Thymus (tissue), 14 donors: ENCODE measurements at places on chromosomes 5 and 9.

GRCh38 chr9:5510360-5510931 is at the start of gene PDCD1LG2:
PDCD1LG2 (plus strand) TSS chr9:5510531; CDS start chr9:5522547, 12,016 bp downstream.
- peak within 1 kb of the TSS; percentile 9 for H3K4me3 ChIP-seq
- peak within 1 kb of the TSS; percentile 30 for H3K27ac ChIP-seq
- no peaks in the 10 kb centered on the region for H3K36me3 ChIP-seq
- no peaks in the 10 kb centered on the region for H3K4me1 ChIP-seq
- no peaks in the 10 kb centered on the region for H3K27me3 ChIP-seq

GRCh38 chr5:151097820-151098767 is 17.3 kb upstream of the TNIP1 start:
- no peaks in the 10 kb centered on the region for H3K27me3 ChIP-seq
- peak overlapping the region; percentile 60 for H3K27ac ChIP-seq
- H3K36me3 ChIP-seq: peaks cover 30% of the 10 kb centered on the region
- no peak for DNase-seq
- peaks cover 49% of the 10 kb centered on the region for H3K4me1 ChIP-seq
- H3K4me3 ChIP-seq: no peak overlapping the region

- no peak for DNase-seq
- H3K27ac ChIP-seq: no peak overlapping the region
- H3K4me3 ChIP-seq: no peak overlapping the region
- no peaks in the 10 kb centered on the region for H3K27me3 ChIP-seq
Measured at GRCh38 chr9:127667127-127667844, 39.5 kb upstream of the CFAP157 start.

GRCh38 chr9:30410273-30410672 is 1974.2 kb upstream of the ACO1 start:
- no peaks in the 10 kb centered on the region for H3K27me3 ChIP-seq
- H3K4me1 ChIP-seq: no peaks in the 10 kb centered on the region
- H3K4me3 ChIP-seq: no peak overlapping the region

- no peaks in the 10 kb centered on the region for H3K4me1 ChIP-seq
- no peaks in the 10 kb centered on the region for H3K36me3 ChIP-seq
- H3K4me3 ChIP-seq: no peak overlapping the region
- H3K27ac ChIP-seq: no peak overlapping the region
- DNase-seq: no peak
Measured at GRCh38 chr9:14245901-14246525, 67.9 kb downstream of the NFIB start.

DNA sequence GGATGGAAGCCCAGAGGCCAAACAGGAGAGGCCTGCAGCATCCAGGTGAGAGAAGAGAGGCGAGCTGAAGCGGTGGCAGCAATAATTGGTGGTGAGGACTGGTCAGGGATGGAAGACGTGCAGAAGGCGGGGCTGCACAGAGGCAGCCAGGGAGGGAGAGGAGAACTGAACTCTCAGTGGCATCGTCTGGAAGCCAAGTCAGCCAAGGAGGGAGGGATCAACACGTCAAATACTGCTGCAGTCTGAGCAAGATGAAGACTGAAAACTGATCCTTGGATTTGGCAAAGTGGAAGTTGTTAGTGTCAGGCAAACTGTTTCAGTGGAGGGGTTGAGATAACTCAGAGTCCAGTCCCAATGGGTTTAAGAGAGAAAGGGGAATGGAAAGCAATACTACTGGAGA is 145.4 kb downstream of the CDK5RAP2 start:
- H3K27ac ChIP-seq: no peak overlapping the region
- H3K36me3 ChIP-seq: peaks cover 50% of the 10 kb centered on the region
- no peaks in the 10 kb centered on the region for H3K27me3 ChIP-seq

DNA sequence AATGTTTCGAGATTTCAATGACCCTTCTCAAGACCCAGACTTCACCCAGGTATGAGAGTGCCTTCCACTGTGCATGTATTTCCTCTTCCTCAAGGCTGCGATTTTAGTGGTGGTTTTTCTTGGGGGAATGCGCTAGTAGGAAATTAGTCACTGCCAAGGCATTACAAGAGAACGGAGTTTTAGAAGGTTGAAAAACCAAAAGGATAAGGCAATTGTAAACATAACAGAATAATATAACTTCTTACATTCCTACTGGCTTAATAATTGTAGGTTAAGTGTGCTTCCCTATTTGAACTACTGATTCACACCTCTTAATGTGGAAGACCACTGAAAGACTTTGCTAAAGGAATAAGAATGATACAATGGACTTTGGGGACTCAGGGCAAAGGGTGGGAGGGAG is 38.9 kb downstream of the ACO1 start:
- no peak overlapping the region for H3K4me3 ChIP-seq
- no peak overlapping the region for H3K27ac ChIP-seq
- DNase-seq: no peak

DNA sequence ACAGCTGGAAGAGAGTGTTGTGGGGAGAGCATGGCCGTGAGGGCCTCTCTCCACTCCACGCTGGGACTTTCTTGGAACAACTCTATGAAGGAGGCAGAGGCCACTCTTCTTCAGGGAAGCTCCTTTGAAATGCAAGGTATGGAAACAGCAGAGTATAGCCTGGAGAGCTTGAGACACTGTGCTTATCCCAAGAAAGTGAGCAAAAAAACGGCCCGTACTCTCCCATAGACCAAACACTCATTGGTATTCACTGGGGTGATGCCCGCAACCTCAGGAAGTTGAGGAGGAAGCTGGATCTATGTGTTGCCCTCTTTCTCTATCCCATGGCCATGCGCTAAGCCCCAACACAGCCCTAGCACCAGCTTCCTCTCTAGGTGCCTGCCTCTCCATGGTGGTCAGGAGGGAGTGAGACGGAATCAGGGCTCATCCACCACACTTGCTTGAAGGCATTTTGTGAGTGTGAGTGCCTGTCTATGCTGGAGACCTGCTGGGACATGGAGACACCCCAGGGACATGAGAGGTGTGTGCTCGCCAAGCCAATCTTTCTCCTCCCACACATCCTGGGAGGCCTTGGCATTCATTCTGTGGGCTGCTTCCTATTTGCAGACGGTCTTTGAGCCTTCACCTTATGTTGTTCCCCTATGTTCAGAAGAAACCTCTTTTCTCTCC is 616.6 kb downstream of the IRX1 start:
- H3K4me3 ChIP-seq: no peak overlapping the region
- H3K27me3 ChIP-seq: peaks cover 2% of the 10 kb centered on the region
- H3K27ac ChIP-seq: no peak overlapping the region
- no peak for DNase-seq

DNA sequence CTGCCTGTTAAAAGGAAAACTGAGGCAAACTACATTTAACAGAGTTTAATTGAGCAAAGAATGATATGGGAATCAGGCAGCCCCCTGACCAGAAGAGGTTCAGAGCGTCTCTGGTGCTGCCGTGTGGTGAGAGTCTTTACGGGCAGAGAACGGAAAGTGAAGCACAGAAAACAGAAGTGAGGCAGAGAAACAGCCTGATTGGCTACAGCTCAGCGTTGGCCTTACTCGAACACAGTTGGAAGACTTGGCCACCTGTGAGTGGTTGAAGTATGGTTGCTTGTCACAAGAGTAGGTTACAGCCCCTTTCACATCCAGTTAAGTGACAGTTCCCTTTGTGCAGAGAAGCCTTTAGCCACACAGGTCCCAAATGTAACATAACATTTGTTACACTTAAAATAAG is 16.9 kb upstream of the FBP1 start:
- peak overlapping the region; percentile 96 for H3K27ac ChIP-seq
- peak; percentile 92 for DNase-seq
- peaks cover 18% of the 10 kb centered on the region for H3K4me1 ChIP-seq
- H3K36me3 ChIP-seq: no peaks in the 10 kb centered on the region
- H3K27me3 ChIP-seq: no peaks in the 10 kb centered on the region

DNA sequence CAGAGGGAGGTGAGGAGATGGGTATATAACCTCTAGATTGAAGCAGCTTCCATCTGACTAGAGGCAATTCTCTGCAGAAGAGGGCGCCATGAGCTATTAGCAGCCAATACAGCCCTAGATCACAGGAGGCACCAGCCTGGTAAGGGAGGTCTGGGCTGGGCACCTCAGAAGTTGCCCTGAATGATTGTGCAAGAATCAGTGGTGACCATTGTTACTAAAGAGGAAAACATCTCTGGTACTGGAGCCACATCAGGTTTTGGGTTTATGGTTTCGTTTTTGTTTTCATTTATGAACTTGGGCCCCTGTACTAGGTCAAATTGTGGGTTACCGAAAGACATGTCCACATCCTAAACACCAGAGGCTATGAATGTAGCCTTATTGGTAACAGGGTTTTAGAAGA is 342.0 kb downstream of the MLLT3 start:
- H3K36me3 ChIP-seq: no peaks in the 10 kb centered on the region
- H3K4me1 ChIP-seq: no peaks in the 10 kb centered on the region
- H3K27ac ChIP-seq: no peak overlapping the region
- no peak for DNase-seq

- H3K4me1 ChIP-seq: no peaks in the 10 kb centered on the region
- no peak overlapping the region for H3K27ac ChIP-seq
- DNase-seq: no peak
- no peaks in the 10 kb centered on the region for H3K27me3 ChIP-seq
Measured at GRCh38 chr5:118068886-118069285, 919.5 kb downstream of the DTWD2 start.

DNA sequence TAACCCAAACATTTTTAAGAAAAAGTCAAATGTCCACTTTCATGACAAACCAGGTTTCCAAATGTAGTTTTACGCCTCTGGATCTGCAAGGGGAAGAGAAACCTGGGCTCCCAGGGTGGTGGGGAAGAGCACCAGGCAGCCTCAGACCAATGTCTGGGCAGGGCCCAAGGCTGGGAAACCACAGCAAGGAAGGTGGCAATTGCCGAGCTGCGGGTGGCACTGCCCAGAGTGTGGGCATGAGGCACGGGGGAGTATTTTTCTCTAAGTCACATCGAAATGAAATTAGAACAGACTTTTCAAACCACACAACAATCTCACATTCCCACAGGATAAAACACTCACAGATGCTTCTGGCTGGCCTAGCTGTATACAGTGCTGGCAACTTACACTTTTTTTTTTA is 32.6 kb upstream of the RASGEF1C start:
- DNase-seq: no peak
- no peaks in the 10 kb centered on the region for H3K27me3 ChIP-seq
- H3K4me1 ChIP-seq: no peaks in the 10 kb centered on the region
- peaks cover 29% of the 10 kb centered on the region for H3K36me3 ChIP-seq
- no peak overlapping the region for H3K27ac ChIP-seq
- no peak overlapping the region for H3K4me3 ChIP-seq

GRCh38 chr5:130724658-130725057 is 440.4 kb downstream of the HINT1 start:
- no peak overlapping the region for H3K4me3 ChIP-seq
- H3K4me1 ChIP-seq: no peaks in the 10 kb centered on the region
- H3K27ac ChIP-seq: no peak overlapping the region
- H3K36me3 ChIP-seq: no peaks in the 10 kb centered on the region

- peak overlapping the region; percentile 43 for H3K4me3 ChIP-seq
- peaks cover 11% of the 10 kb centered on the region for H3K4me1 ChIP-seq
- no peaks in the 10 kb centered on the region for H3K36me3 ChIP-seq
Measured at GRCh38 chr5:140041492-140042392, 1.4 kb downstream of the NRG2 start.

GRCh38 chr9:135010921-135011320 is 76.5 kb upstream of the OLFM1 start:
- H3K4me1 ChIP-seq: peaks cover 2% of the 10 kb centered on the region
- H3K4me3 ChIP-seq: no peak overlapping the region
- no peak for DNase-seq

DNA sequence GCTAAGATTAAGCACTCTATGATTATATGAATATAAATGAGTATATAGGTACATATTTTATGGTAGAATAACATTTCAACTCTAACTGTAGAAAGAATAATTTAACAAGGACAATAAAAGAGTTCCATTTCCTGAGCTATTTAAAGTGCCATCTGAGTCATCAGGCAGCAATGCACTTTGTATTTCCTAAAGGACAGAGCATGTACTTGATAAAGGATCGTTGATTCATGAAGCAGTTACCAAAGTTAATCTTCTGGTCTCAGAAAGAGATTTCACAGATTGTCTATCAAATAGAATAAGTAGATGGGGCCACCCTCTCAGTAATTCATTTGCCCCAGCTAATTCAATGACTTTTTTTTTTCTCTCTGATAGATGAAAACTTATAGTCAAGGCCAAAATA is 747.8 kb downstream of the CDH18 start:
- H3K27me3 ChIP-seq: no peaks in the 10 kb centered on the region
- H3K4me3 ChIP-seq: no peak overlapping the region
- no peak overlapping the region for H3K27ac ChIP-seq
- DNase-seq: no peak
- no peaks in the 10 kb centered on the region for H3K4me1 ChIP-seq

- H3K27me3 ChIP-seq: no peaks in the 10 kb centered on the region
- H3K36me3 ChIP-seq: no peaks in the 10 kb centered on the region
- no peak for DNase-seq
- H3K4me1 ChIP-seq: peaks cover 7% of the 10 kb centered on the region
Measured at GRCh38 chr9:35826071-35826701, 2.3 kb downstream of the FAM221B start.

DNA sequence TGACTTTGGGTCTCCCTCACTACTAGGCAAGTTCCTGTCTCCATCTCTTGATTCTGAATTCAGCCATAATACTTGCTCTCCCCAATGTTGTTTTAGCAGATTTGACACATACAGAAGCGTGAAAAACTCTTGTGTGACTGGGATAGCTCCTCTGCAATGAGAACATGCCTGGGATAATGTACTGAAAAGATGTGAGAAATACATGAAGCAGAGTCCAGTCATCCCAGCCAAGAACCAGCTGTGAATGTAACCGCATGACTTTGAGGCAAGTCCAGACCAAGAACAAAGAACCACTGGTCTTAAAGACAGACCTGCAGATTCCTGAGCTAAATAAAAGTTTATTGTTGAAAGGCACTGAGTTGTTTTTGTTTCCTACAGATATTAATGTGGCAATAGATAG is 135.0 kb downstream of the NMUR2 start:
- H3K36me3 ChIP-seq: no peaks in the 10 kb centered on the region
- DNase-seq: no peak
- H3K27me3 ChIP-seq: no peaks in the 10 kb centered on the region
- no peak overlapping the region for H3K4me3 ChIP-seq
- H3K4me1 ChIP-seq: no peaks in the 10 kb centered on the region

GRCh38 chr5:142325725-142326479 is 1.1 kb upstream of the SPRY4 start:
- DNase-seq: no peak
- H3K4me3 ChIP-seq: peak overlapping the region; percentile 14
- peaks cover 91% of the 10 kb centered on the region for H3K27me3 ChIP-seq
- no peaks in the 10 kb centered on the region for H3K36me3 ChIP-seq

- no peaks in the 10 kb centered on the region for H3K4me1 ChIP-seq
- H3K4me3 ChIP-seq: no peak overlapping the region
- no peak overlapping the region for H3K27ac ChIP-seq
- no peak for DNase-seq
Measured at GRCh38 chr5:164207646-164208045, 702.2 kb downstream of the MAT2B start.

- no peaks in the 10 kb centered on the region for H3K36me3 ChIP-seq
- DNase-seq: no peak
- H3K4me3 ChIP-seq: no peak overlapping the region
- H3K4me1 ChIP-seq: no peaks in the 10 kb centered on the region
Measured at GRCh38 chr5:21820527-21820926, 1032.6 kb downstream of the CDH12 start.

DNA sequence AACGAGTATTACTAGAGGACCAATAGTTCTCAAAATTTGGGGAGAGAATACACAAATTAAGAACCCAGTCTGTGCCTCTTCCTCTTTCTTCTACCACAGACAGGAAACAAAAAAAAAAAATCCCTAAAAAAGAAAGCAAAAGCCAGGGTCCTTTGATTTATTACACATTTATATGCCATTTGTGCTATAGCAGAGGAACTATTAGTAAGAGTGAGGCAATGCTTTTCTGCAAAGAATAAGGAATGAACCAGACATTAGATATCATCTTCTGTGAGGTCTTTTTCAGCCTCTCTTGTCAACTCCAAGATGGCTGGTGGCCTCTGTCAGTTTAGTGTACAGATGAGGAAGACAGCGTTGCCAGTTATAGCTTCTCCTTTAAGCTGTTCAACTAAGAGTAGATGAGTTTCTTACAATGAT is 127.6 kb downstream of the RFX3 start:
- no peaks in the 10 kb centered on the region for H3K27me3 ChIP-seq
- H3K4me3 ChIP-seq: no peak overlapping the region
- no peaks in the 10 kb centered on the region for H3K36me3 ChIP-seq
- H3K4me1 ChIP-seq: peaks cover 2% of the 10 kb centered on the region
